ENCODE measurements at places on chromosomes 5 and 9.

DNA sequence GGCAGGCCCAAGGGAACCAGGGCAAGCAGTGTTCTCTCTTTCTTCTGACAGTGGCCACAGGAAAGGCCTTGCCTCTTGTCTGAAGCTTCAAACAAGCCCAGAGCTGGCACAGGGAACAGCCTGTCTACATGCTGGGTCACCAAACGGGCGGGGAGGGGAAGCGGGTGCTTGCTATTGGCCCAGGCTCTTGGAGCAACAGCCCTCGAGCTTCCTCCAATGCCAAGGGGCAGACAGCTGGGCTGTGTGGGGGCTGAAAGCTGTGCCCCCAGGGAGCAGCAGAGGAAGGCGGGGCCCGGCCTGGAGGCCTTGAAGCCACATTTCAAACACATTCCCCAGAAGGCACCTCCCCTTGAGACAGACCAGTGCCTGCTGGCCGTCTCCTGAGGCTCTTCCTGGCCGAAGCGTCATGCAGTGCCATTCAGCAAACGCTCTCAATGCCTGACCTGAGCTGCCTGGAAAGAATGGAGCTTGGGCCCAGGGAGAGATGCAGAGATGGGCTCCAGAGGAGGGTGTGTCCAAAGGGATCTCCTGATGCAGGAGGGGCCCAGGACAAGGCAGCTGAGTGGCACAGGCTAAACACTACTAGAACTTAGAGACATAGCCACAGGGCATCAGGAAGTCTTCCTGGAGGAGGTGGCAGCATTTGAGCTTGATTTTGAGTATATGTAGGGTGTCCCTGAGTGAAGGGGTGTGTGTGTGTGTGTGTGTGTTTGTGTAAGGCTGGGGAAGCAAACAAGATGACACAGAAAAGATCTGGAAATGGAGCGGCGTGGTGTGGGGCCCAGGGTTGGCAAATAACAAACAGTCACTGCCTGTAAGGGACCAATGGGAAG is 2.5 kb downstream of the FIBCD1 start:
- DNase-seq, result peak; percentile 93

DNA sequence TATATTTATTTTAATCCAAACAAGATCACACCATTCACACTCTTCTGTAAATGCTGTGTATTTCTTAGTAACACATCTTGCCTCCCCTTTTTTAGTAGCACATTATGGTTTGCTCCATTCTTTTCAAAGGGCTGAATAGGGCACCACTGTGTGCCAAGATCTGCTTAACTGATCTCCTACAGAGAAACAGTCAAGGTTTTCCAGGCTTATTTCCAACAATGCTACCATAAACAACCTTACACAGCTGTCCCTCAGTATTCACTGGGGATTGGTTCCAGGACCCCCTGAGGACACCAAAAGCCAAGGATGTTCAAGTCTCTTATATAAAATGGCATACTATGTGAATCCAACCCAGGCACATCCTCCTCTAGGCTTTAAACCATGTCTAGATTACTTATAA is 16.5 kb downstream of the GOLM1 start:
- no peak for DNase-seq

GRCh38 chr9:95645992-95646391 is 129.2 kb upstream of the PTCH1 start:
- no peak for DNase-seq

- no peak for DNase-seq
Observed at GRCh38 chr5:7577381-7577780, 181.4 kb downstream of the ADCY2 start.

GRCh38 chr9:125189011-125189360 is 617 bp downstream of the PPP6C start:
- DNase-seq, result no peak

GRCh38 chr9:133825555-133826218 is 87.5 kb upstream of the SARDH start:
- peak; percentile 73 for DNase-seq

- no peak for DNase-seq
Observed at GRCh38 chr9:89037346-89037745, 46.1 kb downstream of the S1PR3 start.

GRCh38 chr5:61860978-61861377 is 445.0 kb upstream of the KIF2A start:
- no peak for DNase-seq

DNA sequence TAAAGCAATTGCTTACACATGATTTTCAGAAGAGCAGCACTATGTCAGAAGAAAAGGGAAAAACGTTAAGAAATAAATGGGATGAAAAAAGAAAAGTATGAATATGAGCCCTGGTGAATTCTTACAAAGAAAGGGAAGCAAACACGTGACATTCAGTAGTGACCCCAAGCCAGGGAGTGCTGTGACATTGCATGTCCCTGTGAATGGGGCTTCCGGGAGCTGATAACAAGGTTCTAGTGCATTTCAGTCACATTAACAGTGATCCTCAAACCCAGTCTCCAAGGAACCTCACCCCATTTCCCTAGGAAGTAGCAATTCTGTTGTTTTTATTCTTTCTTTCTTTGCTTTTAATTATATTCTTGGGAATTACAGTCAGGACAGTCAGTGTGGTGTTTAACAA is 27.3 kb downstream of the TMEM252 start:
- DNase-seq, result no peak

DNA sequence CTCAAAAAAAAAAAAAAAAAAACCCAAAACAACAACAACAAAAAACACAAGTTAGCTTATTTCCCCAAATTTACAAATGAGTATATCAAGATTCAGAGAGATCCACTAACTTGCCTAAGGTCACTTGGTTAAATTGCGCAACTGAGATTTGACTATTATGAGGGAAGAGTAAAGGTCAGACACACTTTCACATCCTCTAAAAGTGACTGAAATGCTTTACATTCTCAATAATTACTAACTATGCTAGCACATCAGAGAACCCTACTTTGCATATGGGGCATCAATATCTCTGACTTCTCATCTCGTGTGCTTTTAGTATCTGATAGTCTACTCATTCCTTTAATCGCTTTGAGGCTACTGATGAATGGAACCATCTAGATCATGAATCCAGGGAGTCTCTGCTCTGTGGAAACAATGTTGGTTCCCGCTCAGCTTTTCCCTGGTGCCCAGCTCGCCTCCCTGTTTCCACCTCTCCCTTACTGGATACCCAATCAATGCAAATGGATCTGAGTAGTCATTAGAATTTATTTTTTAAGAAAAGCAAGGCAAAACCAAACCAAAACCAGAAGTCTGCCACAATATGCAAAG is 182.1 kb upstream of the TRIM32 start:
- DNase-seq, result no peak

GRCh38 chr9:86034863-86035734 is 64.3 kb downstream of the GOLM1 start:
- peak; percentile 82 for DNase-seq

DNA sequence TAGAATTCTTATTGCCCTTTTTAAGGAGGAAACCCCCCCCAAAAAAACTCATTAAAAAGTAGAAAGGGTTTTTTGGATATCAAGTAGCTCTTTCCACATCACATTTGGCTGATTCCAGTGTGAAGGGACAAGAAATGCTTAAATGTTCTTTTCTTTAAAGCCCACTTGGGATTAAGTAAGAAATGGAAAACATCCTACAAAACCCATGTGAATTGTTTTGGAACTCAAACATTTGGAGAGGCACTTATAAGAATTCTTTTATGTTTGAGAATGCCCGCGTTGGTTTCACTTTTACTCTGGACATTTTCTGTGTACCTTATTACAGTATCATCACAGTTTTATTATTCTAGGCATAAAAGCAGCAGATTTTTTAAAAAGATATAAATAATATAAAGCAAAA is 301.1 kb upstream of the ACTBL2 start:
- no peak for DNase-seq

DNA sequence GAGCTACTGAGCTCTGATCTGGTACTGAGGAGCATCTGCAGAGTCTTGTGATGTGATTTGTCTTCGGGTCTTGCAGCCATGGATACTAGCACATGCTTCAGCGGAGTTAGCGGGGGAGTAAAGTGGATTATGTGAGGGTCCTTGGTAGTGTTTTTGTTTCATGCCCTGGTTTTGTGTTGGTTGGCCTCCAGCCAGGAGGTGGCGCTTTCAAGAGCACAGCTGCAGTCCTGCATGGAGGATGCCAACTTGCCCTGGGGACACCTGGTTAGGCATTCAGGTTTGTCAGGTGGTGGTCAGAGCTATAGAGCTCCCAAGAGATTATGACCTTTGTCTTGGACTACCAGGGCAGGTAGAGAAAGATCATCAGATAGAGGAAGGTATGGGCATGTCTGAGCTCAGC is 185.8 kb upstream of the CDH6 start:
- no peak for DNase-seq

DNA sequence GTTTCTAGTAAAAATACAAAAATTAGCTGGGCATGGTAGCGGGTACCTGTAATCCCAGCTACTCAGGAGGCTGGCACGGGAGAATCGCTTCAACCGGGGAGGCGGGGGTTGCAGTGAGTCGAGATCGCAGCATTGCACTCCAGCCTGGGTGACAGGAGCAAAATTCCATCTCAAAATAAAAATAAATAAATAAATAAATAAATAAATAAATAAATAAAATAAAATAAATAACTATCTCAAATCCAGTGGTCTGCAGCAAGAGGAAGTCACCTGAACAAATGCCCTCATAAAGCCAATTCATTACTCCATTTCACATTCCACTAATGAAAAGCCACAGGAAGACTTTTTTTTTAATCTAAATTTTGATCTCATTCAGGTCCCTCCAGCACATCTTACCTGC is 114.2 kb downstream of the EFNA5 start:
- no peak for DNase-seq

DNA sequence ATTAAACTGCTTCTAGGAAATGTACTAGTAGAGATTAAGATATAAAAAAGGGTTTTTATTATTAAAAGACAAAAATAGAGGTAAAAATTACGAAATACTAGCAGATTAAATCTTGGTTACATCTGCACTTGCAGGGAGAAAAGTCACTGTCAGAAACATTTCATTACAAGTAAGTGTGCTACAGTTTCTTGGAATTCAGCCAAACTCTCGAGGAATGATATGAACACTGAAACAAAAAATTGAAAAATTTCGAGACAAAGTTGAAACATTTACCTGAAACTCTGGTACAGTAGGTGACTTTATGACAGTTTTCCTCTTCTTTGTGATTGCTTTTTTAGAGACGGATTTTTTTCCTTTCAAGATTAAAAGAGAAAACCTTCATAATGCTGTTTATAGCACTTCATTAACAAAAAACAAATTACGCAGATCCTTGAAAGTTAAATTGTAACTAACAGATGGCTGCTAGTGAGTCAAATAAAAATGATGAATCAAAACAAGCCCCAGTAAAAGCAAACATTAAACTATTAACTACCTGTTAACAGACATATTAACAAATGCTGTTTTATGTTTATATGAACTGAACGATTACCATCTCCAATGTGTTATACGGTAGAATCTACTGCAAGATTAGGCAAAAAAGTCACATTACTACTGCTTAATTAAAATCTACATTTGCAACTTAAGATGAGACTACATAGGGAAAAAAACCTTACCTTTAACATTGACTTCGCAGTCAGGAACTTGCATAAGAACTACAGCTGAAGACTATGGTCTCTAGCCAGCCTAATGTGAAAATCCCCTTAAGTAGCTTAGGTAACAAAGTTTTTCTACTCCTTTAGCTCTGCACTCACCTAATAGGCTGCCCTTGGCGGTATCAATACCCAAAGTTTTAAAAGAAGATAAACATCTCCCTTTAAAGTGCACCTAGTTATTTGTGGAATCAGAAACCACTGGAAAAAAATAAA is 61.4 kb downstream of the RANBP6 start:
- no peak for DNase-seq

DNA sequence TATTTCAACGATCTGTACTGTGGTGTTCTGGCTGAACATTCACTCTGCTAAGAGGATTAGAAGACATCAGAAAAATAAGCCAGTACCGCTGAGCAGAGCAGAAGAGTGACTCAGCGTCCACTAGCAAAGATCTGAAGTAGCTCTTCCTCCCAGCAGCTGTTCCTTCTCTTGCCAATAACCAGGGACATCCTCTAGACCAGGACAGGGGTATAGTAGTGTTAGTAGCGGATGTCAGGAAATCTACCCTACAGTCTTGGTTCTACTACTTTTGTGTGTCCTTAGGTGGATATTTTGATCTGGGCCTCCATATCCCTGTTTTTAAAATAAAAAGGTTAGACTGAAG is 103.6 kb downstream of the TSSK1B start:
- DNase-seq, result no peak

DNA sequence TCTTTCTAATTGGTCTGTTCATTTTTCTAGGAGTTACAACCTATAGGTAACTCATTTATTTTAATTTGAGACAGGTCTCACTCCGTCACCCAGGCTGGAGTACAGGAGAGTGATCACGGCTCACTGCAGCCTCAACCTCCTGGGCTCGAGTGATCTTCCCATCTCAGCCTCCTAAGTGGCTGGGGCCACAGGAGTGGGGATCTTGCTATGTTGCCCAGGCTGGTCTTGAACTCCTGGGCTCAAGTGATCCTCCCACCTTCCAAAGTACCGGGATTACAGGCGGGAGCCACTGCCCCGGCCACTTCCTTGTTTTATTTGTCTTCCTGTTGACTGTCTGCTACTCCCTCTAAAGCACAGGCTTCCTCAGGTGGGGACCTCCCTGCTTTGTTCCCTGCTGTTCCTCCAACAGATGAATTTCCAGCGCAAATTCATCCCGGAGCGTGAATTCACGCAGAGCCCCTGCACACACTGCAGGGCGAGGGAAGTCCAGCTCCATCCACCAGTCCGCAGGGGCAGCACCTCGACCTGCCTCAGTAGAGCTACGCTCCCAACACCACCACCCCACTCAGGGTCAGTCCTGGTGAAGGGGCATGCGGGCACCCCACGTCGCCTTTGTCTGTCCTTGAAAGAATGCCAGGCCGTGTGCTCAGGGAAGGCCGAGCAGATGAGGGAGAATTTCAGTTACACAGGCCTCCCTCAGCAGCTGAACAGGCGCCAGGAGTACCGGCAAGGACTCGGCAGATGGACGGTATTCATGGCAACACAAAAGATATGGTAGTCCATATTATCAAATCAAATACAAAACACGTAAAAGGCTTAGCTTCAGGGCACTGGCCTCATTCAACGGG is 6.3 kb downstream of the QSOX2 start:
- DNase-seq, result no peak

DNA sequence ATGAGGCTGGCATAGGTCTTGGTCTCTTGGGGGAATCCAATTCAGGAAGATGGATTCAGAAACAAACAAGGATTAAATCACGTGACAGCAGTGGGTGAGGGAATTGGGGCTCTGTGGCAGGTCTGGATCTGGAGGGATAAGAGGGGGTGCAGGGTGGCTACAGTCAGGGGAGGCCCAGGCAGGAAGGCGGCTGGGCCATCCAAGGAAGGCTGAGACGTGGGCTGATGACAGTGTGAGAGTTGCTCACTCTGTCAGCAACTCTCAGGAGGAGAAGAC is 65.8 kb upstream of the COL5A1 start:
- DNase-seq, result no peak

Data from H7 (cell line).